Retina (tissue), 1 donor: ENCODE measurements at places on chromosomes 7 and 10.

- DNase-seq, result no peak
These were observed 552.8 kb upstream of the COBL start for GRCh38 chr7:51869452-51869851.

DNA sequence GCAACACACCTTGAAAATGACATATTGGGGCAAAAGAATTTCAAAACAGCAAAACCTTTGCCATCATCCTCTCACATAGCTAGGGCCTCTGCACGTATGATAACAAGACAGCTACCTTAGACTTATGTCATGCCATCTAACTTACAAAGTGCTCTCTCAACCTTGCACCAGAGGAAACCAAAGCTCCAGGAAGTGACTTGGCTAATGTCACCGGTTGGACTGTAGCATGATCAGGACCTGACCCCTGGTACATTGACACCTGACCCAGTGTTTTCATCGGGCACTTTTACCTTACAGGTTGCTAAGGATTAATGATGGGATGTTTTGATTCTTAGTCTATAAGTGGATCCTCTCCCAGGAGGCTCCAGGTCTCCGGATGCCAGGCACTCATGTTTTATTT, 529.8 kb upstream of the GALNT17 start:
- DNase-seq, result no peak

GRCh38 chr7:80791509-80791929, 127.3 kb downstream of the SEMA3C start:
- no peak for DNase-seq

GRCh38 chr10:44757551-44758205, 153.5 kb upstream of the TMEM72 start:
- DNase-seq, result no peak

DNA sequence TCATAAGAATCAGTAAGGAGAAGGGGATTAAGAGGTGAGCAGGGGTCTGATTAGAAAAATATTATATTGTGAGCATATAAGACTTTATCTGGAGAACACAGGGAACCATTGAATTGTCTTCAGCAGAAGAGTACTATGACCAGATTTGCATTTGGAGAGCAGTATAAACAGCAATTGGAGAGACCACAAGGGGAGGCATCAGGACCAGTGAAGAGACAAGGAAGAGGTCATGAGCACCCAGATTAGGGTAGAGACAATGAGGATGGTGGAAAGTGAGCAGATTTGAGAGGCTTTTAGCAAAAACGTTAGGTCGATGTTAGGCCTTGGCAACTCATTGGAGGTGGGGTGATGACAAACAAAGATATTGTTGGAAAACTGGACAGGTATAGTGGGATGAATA, 13.0 kb upstream of the SMIM30 start:
- no peak for DNase-seq

GRCh38 chr7:46007990-46008643, 87.0 kb upstream of the IGFBP3 start:
- DNase-seq, result no peak
